ENCODE measurements at places on chromosomes 11 and 22.

- DNase-seq, result no peak
These were observed 20.7 kb downstream of the PDHX start for GRCh38 chr11:34936945-34937629.

DNA sequence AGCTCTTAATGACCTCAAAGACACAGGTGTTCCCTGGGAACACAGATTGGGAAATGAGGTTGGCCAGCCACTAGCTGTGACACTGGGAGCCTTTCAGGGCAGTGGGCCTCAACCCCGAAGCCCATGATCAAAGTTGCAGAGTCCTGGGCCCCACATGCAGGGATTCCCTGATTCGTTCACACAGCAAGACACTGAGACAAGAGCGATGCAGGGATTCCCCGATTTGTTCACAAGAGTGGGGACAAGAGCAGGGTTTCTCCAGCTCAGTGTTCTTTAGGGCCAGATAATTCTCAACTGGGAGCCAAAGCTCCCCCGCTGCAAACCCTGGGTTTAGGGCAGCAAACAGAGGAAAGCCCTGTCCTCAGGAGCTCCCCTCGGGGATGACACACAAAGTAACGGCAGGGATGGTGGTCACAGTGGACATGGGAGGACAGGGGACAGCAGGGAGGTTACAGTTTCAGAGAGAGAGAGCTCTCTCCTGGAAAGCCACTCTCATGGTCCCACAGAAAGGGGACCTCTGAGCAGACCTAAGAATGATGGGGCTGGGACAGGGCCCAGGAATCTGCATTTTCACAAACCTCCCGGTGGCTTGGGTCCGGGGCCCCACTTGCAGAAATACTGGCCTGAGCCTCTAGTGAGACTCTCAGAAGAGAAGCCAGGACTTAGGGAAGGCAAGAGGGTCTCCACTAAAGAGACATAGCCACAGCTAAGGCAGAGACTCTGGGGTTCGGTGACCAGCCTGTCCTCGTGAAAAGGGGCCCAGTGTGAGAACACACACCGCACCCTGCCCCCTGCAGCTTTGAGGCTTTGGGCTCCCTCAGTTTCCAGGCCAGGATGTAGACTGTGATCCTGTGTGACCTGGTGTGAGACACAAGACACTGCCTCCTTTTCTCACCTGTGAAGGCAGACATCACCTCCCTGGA lies 7.4 kb upstream of the GNAZ start:
- DNase-seq, result no peak

GRCh38 chr11:15179167-15179566 lies 64.4 kb downstream of the INSC start:
- no peak for DNase-seq

DNA sequence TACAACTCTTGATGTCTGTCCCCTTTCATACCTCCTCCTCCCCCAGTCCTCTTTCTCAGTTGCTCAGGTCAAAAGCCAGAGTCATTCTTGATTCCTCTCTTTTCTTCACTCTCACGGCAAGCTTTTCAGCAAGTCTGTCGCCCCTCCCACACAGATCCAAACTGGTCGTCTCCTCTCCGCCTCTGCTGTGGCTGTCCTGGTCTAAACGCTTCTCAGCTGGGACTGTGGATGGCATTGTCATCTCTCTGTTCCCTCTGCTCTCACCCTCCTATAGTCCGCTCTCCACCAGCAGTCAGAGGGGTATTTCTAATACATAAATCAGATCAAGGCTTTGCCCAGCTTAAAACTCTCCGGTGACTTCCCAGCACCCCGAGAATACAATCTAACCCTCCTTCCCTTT lies 46.8 kb upstream of the SPATA19 start:
- DNase-seq, result no peak

DNA sequence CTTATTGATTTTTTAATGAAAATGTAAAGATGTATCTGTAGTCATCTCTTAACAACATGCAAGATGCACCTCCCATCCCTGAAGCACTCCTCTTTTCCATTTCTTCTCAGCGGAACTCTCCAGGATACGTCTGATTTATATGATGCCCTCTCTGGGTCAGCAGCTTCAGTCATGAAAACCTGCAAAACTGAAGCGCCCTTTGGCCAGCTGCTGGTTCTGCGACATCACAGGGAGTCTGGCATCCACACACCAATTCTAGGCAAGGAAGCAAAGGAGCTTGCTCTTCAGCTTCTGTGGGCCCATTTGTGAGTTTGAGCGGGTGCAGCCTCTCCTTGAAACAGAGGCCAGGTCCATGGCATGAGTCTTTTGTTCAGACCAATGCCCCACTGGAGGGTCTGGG lies 1253.3 kb downstream of the TBC1D22A start:
- no peak for DNase-seq

DNA sequence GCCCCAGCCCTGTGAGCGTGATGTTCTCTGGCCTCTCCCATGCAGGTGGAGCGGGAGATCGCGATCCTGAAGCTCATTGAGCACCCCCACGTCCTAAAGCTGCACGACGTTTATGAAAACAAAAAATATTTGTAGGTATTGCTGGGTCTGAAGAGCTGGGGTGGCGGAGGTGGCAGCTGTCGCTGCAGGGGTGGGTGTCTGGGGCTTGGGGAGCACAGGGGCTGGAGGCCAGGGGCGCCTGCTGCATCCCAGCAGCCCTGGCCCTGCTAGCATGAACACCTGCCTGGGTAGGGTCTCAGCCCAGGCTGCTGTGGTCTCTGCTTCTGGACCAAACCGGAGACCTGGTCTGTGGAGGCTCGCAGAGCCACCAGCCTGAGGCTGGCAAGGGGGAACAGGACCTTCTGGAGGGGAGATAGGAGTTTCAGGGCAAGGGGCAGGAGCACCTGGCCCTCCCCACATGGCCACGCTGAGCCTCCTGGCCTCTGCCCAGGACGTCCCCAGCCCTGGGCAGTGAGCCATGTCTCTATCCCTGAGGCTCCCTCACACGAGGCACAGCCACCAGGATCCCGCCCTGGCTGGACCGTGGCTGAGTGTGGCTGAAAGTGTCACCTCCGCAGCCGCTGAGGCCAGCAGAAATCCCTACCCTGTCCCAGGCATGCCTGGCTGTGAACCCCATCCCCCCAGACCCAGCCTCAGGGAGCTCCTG lies 48.2 kb downstream of the MOB2 start:
- no peak for DNase-seq

- no peak for DNase-seq
These were observed 60.9 kb downstream of the SYT13 start for GRCh38 chr11:45225277-45225676.

DNA sequence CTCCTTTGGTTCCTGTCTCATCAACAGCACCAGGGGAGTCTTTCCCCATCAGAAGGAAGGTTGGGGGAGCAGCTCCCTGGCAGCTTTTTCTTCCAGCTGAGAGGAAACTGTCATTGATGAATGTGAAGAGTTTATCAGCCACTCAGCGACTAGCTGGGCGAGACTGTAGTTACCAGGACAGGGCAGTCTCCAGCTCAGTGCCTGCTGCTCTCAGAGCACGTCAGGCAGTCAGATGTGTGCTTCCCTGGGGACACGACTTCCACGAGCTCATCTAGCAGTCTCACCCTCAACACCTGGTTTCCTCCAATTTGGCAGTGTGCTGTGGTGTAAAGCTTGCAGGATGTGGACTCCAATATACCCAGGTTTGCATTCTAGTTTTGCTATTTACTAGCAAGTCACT lies 12.5 kb upstream of the C1QTNF4 start:
- no peak for DNase-seq

- DNase-seq, result no peak
These were observed 57.8 kb downstream of the ATG16L2 start for GRCh38 chr11:72872012-72872411.

DNA sequence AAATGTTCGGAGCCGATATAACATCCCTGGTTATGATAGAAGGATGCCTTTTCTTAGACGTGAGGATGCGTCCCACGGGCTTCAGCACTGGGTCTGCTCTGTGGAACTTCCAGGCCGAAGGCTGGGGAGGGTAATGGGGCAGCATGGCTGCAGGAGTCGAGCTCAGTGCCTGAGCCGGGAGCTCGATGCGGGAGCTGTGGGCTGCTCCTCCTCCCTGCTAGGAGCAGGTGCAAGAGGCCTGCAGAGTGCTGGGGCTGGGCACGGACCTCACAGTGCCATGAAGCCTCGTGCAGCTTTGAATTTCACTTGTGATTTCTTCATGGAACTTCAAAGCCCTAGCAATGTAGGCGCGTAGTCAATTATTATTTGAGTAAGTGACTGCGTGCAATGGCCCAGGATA lies 6.0 kb downstream of the TUBA8 start:
- no peak for DNase-seq

- no peak for DNase-seq
These were observed 253.7 kb upstream of the CHORDC1 start for GRCh38 chr11:90476442-90477007.

GRCh38 chr22:49582678-49583077 lies 245.0 kb downstream of the BRD1 start:
- no peak for DNase-seq

DNA sequence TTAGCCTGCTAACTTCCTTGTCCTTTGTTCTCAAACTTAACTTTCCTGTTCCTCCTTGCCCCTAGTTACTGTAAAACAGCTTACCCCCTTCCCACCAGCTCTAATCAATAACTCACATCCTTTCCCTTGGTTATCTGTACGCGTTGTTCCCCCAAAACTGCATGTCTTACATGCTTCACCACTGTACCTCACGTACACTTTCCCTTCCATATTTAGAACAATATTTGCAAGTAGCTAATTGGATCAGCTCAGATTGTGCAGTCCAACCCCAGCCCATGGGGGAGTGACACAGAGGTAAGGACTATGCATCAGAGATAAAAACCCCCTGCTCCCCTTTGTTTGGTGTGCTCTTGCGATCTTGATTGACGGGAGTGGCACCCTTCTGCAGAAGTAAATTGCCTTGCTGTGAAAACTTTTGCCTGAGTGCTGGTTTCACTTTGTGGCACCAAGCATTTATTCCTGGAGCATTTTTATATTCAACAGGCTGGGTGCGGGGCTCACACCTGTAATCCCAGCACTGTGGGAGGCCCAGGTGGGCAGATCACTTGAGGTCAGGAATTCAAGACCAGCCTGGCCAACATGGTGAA lies 30.9 kb downstream of the MIF start:
- no peak for DNase-seq

- no peak for DNase-seq
These were observed 2.3 kb upstream of the XKR3 start for GRCh38 chr22:16827506-16827905.

- DNase-seq, result no peak
These were observed 5.4 kb downstream of the SCGB1C1 start for GRCh38 chr11:198236-198806.

GRCh38 chr22:32758866-32759385 lies 42.6 kb upstream of the TIMP3 start:
- DNase-seq, result no peak

DNA sequence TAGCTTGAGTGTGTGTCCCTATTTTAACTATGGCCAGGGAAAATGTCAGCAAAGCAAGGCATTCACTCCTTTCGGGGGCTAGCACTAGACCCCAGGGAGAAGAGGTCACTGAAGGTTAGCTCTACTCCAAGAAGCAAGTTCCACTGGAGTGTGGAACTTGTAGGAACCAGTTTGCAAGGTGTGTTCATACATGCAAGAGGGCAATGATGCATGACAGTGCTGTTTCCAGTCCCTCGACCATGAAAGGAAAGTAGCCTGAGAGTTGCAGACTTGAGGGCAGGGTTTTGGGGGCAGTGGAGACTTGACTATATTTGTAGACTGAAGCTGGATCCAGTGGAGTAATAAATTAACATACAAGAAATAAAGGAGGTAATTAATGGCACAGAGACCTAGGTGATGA lies 21.6 kb upstream of the SLC36A4 start:
- DNase-seq, result no peak

DNA sequence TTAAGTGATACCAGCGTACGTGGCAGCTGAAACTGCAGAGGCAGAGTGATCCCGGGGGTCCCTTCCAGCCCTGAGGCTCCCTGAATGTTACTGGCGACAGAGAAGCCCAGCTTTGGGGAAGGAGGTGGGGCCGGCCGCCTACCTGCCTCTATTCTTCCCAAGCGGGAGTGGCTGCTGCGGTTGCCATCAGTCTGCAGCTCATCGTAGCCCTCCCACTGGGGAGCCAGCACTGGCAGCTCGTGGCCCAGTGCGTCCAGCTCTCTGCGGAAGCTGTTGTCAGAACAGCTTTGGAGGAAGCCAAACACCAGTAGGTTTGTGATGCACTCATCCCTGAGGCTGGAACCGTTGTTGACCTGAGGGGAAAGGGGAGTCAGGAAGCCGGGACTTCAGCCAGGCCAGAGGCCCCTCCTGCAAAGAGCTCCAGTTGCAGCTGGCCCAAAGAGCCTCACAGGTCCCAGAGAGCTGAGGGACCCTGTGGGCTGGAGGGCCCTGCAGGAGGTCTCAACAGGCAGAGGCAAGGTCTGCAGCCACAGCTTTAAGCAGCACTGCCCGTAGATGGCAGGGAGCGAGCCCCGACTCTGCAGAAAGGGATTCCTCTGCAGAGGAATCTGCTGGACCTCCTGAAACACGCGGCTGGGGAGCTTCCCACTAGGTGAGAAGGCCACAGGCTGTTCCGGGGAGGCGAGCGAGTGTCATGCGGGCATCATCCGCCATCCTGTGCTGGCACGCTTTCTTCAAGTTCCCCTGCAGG lies 30.4 kb downstream of the BID start:
- no peak for DNase-seq

DNA sequence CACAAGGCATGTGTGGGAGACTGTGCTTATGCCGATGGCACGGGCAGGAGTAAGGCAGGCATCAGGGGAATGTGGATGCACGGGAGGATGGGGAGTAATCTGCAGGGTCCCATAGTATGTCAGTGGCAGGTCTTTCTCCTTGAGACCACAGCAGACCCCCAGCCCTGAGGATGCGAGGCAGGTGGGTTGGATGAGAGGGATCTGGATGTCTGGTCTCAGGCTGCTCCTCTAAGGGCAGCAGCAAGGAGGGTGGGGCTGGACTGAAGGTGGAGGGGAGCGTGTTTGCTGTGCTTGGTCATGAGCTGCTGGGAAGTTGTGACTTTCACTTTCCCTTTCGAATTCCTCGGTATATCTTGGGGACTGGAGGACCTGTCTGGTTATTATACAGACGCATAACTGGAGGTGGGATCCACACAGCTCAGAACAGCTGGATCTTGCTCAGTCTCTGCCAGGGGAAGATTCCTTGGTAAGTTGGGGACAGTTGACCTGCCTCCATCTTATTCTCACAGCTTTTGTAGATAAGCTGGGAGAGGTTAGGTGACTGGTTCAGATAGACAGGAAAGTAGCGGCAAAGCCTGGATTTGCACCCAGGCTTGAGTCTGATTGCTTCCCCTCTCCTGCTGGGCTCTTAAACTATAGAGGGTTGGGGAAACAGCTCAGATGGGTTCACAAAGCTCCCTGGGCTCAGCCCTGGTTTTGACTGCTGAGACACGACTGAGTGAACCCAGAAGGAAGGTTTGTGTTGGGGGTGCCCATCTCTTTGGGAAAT lies at the start of gene APOL1:
Gene APOL1, plus strand, starts transcription at position 380 of the 769 bp plus-strand sequence. CDS start 1,823 bp downstream, outside the sequence.
- DNase-seq, result peak; percentile 39

GRCh38 chr22:26245001-26245400 lies 75.7 kb downstream of the SEZ6L start:
- DNase-seq, result no peak

GRCh38 chr11:7749456-7749855 lies 43.2 kb upstream of the OVCH2 start:
- DNase-seq, result no peak

GRCh38 chr11:33015621-33016551 lies at the start of gene DEPDC7:
Gene DEPDC7 (plus strand): TSS chr11:33015878. CDS start chr11:33015956, 78 bp downstream.
- peak; percentile 56 for DNase-seq

- no peak for DNase-seq
These were observed 47.9 kb downstream of the PACSIN2 start for GRCh38 chr22:42967005-42967404.
